ENCODE measurements at places on chromosomes 11 and 22.

DNA sequence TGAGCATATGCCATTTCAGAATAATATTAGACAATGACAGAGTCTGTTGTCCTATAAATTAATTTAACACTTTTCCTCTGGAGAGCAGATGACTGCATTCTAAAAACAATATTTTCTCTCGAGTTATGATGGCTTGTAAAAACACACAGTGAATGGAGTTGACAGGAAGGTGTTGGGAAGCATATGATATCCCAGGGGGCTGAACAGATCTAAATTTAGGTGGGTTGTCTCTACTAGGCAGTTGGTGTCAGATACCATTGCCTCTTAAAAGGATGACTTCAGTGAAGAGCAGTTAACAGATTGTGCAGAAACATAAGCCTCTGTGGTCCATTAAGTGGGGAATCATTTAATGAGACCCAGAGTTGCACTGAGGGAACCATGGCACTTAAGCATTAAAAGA, 30.7 kb downstream of the SVIP start:
- DNase-seq = no peak

GRCh38 chr22:24457894-24458420, 30.6 kb downstream of the ADORA2A start:
- no peak for DNase-seq

DNA sequence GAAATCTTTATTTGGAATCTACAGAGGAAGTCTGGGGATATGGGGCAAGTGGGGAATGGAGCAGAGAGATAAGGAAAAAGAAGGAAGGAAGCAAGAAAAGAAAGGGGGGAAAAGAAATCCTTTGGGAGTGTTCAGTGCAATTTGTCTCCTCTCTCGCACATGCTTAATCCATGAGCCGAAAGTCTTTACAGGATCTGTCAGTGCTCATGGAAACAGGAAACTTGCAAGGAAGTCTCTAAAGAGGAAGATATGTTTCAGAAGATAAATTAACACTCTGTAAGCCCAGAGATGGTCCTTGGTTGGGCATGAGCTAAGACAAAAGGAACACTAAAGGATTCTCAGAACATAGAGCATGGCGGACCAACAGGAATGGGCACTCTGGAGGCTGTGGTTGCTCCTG, 47.9 kb upstream of the FLI1 start:
- no peak for DNase-seq

DNA sequence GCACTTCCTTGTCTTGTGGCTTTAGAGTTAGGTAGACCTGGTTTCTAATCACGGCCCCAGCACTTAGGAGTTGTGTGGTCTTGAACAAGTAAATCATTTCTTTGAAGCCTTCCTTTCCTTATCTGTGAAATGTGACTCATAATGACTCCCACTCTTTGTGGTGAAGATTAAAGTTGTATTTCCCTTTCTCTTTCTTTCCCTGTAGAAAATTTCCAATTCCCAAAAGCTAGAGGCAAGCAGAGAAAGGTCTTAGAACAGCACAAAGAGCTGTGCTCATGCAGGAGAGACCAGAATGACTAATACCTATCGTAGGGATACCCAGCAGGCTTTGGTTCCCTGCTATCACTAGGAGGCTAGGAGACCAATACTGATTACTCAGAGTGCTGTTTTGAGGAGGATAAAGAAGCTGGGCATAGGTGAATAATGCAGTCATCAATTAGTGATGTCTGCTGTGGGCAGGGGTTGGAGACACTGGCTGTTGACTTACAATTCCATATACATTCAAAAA, 270.7 kb upstream of the SYN3 start:
- no peak for DNase-seq

- DNase-seq = no peak
These were observed 38.5 kb upstream of the NUP50 start for GRCh38 chr22:45125188-45125587.

DNA sequence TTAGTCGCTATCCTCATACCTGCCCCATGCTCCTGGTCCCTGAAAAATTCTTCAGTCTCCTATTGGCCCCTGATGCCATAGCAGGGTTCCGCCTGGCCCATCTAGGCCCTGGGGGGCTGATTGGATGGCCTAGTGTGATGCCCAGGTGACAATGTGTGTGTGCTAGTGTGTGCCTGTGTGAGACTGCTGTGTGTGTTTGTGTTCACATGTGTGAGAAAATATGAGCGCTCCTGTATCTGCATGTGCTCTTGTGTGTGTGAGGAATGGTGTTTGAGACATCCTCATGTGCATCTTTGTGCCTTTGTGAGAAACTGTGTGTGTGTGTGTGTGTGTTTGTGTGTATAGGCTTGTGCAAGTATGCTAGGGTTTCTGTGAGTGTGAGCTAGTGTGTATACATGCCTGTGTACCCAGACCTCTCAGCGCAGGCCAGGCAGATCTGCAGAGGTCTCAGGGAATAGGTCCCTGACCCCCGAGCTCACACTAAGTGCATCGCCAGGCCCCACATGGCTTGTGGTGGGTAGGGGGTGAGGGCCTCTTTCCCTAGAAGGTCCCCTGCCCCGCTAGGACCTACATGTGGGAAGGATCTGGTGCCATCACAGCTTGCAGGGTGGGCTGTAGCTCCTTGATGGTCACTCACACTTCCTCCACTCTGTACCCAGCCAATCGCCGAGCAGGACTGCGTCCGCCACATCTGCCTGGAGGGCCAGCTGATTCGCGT, 64.6 kb downstream of the OTOG start:
- DNase-seq = peak; percentile 46

DNA sequence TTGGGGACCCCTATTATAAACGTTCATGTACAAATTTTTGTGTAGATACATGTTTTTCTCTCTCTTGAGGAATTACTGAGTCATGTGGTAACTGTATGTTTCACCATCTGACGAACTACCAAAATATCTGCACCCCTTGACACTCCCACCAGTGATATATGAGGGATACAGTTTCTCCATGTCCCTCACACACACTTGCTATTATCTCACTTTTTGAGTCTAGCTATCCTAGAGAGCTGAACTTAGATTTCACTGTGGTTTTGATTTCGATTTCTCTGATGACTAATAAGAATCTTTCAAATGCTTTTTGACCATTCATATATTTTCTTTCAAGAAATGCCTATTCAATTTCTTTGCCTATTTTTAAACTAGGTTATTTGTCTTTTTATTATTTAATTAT, 200.2 kb downstream of the PGR start:
- no peak for DNase-seq

- DNase-seq = no peak
These were observed 65.9 kb downstream of the PHF21A start for GRCh38 chr11:46055371-46055770.

- DNase-seq = peak; percentile 86
These were observed 99.4 kb upstream of the BLID start for GRCh38 chr11:122215244-122215992.

DNA sequence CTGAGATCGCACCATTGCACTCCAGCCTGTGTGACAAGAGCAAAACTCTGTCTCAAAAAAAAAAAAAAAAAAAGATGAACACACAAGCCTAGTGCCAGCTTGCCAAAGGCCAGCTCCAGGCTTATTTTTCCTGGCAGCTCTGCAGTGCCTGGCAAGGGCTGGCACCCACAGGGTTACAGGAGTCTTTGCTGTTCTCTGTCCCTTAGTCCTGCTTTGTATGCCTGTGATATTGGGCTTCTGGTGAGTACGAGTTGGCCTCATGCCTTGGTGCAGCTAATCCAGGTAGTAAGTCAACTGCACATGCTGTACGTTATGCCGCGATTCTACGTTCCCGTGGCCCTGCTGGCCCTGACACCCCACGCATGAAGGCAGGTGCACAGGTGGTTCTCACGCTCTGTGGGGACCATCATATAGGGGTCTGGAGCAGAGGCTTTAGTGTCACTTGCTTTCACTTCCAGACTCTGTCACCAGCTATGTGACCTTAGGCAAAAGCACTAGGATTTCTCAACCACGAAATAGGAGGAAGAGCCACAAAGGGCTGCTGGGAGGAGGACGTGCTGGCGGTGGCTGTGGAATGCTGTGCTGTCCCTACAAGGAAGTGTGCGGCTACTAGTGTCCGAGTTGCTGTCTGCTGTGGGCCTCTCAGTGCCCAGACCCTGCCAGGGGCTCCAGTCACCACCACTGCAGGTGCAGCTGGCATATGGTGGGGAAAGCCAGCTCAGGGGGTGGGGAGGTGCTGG, 21.4 kb upstream of the RASL10A start:
- DNase-seq = no peak
